ENCODE measurements at places on chromosomes 13 and 19. TPM values are rescaled to one million over a fixed set of nuclear protein-coding genes. Genes with fewer than 3 reads are reported as not detected.
A peak's percentile ranks its signal among the peaks of the same experiment; 100 is the strongest.

GRCh38 chr13:40394304-40394985 is 272.0 kb downstream of the FOXO1 start:
- no peak for DNase-seq

DNA sequence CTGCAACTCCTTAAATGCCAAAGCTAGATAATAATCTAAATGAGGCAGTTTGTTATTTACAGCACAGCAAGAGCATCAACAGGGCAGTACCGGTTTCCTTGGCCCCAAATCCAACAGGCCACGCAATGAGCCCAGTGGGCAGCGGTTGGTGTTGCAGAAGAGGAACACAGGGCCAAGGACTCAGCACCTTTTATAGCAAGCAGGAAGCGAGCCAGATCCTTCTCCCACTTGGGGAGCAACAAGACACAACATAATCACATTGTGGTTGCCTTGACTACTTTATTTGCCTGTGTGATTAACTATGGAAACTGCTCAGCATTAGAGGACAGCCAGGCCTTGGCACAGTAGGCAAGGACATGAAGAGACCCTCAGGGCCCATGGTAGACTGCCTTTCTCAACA is 67.1 kb upstream of the HTR2A start:
- DNase-seq = no peak

DNA sequence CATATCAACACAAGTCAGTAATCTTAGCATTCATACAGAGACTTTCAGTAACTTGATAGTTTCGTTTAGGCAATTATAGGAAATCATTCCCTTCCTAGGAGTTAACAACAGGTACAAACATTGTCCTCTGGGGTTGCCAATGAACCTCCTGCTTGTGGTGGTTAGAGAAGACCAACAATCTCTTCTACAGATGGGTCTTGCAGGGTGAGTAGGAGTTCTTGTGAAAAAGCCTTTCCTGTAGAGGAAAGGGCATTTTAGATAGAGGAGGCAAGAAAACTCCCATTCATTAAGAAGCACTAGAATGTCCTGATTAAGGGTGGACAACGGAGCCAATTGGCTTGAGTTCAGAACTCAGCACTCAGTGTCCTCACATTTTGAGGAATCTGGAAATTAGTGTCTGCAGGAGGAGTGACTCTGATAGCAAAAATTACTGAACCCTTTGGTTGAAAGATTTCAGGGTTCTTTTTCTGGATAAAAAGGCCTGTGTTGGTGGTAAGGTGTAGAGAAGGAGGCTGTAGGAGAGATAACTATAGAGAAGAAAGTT is 4.2 kb downstream of the WDFY2 start:
- no peak for DNase-seq

- DNase-seq = no peak
Observed at GRCh38 chr13:87274209-87274819, 396.9 kb upstream of the SLITRK5 start.

DNA sequence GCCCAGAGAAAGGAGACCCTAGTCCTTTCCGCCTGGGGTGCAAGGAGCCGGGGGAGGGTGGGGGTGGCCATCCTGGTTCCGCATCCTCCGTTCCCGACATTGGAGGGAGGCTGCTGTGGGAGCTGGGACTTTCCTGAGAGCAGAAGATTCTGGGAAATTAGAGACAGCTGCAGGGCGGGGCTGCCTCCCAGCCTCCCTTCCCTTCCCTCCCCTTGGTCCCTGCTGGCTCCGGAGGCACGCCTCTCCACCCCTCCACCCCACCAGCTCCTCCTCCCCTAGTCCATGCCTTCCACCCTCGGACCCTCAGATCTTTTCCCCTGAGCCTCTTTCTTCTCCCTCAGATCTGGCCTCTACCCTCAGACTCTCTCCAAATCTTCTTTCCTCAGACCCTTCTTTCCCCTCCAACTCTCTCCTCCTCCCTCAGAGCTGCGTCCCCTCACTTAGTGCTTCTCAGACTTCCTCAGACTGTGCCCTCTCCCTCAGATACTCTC is 3.1 kb upstream of the BCL3 start:
- no peak for DNase-seq

DNA sequence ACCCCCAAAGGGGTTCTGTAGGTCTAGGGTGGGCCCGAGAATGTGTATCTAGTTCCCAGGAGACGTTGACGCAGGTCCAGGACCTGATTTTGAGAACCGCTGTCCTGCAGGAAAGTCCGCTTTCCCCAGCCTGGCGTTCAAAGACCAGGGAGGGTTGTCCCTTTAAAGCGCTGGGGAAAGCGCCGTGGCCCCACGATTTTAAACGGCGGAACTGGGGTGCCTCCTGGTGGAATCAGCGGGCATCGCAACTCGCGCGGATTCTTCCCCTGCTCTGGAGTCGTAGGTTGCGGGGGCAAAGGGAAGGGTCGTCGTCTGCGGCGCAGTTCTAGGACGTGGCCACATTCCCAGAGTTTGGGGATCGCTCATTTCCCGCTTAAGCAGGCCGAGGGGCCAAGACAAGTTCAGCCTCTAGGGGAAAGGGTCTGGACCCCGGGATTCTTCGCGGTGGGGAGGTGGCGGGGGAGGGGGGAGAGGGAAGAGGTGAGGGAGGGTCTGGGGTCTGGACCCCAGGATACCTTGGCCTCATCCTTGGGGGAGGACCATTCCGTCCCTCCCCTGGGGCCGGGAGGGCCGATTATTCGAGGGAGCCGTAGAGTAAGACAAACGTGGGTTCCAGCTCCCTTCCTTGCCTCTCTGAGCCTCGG is 7.7 kb downstream of the PNMA8B start:
- DNase-seq = peak; percentile 61

GRCh38 chr13:64639206-64639605 is 2590.9 kb downstream of the PCDH9 start:
- DNase-seq = no peak

DNA sequence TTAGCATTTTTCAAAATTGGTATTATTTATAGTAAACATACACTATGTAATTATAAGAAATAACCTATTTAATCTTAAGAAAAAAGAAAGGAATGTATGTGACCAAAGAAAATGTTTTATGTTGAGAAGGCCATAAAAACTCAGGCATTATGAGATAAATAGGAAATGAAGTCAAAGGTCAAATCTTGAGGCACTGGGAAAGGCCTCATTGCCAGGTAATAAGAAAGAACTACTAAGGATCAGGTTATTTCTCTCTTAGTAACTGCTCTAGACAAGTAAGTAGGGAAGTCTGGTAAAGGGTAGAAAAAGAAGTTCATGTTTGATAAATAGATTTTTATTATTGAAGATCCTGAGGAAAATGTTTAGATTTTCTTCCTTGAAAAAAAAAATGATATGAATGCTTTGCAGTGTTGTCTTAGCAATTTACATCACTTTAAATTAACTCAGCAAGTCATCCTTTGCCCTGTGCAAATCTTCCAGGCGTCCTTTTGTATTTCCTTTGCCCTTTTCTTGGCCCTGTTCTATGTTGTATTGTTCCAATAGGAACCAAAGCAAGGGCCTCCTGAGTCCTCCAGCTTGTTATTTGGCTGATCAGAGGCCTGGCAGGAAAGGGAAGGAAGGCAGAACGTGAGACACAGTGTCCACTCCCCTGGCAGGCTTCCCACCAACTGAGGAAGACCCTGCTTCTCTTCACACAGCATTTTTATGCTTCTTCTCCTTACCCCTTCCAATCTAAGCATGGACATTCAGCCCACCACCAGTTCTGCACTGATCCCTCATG is 260.4 kb upstream of the MIR17HG start:
- no peak for DNase-seq

DNA sequence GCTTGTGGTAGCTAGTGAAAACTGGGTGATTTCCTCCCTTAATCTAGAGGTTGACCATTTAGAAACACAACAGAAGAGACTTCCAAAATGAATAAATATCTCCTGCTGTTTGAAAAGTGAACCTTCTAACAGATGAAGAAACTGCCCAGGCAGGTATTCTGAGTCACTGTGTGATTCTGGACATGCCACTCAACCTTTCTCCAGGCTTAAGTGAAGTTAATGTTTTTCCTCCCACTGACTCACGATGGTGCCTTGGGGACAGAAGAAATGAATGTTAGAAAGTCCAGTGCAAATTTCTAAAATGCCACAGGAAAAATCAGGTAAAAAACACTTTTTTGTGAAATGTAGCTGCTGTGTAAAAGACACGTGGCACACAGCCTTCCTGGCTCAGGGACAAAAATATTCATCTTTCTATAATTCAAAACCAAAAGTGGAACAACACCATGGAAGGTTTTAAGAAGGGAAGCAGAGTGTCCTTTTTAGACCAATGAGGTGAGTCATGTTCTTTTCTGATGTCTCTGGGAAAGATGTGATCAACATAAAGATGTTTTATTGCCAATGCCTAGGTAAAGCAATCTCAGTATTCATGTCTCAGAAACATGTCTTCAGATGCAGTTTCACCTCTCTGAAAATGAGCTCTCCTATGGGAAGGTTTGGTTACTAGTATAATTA is 9.1 kb downstream of the UBE2L5 start:
- DNase-seq = no peak

DNA sequence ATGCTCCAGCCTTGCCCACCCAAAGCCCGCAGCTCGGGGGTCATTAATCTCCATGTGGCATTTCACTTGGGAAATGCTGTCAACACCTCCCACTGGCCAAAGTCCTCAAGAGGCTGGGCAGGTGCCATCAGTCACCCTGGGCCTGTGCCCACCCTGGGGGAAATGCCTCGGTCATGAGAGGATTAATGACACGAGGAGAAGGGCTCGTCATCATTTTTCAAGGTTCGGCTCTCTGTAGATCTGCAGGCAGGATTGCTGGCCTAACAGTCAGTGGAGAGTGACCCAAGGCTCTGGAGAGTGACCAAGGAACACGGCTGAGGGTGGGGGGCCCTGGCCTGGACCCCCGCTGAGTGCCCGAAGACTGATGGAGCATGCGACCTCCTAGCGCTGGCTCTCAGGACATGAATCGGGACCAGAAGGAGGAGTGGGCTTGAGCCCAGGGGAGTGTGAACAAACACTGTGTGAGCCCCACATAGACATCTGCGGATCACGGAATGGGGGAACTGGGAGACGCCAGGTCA is 15.2 kb upstream of the KCTD15 start:
- no peak for DNase-seq

DNA sequence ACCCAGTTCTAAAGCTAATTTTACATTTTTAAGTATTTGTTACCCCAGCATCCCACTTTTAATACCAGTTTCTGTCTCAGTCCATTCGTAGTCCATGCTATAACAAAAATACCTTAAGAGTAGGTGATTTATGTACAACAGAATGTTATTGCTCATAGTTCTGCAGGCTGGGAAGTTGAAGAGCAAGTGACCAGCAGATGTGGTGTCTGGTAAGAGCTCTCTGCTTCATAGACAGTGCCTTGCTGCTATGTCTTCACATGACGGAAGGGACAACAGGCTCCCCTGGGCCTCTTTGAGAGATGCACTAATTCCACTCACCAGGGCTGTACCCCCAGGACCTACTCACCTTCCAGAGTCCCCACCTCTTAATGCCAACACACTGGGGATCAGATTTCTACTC is 96.6 kb downstream of the COL4A2 start:
- DNase-seq = no peak

MIR17HG gene
- 9.4 TPM for total RNA-seq

SYCN gene
- not detected for total RNA-seq

TMEM145 gene
- total RNA-seq = not detected

CYP4F22 gene
- 1.6 TPM for total RNA-seq

All from T-cell (primary cell).